ENCODE measurements at places on chromosomes 2 and 18.

DNA sequence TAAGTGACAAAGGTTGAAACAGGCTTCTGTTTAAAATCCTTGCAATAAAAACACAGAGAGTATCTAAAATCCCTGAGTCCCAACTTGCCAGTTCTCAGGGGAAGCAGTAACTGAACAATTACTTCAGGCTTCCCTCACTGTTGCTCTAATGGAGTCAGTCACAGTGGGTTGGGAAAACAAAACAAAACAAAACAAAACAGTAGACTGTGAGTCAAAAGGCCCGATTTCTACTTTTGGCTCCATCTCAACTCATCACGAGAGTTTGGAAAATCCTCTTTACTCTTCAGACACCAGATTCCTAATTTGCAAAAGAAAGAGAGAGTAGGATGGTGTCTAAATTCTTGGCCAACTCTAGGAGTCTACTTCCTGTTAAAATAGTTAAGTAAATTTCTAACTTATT, 1.1 kb downstream of the FSHR start:
- no peak for DNase-seq

DNA sequence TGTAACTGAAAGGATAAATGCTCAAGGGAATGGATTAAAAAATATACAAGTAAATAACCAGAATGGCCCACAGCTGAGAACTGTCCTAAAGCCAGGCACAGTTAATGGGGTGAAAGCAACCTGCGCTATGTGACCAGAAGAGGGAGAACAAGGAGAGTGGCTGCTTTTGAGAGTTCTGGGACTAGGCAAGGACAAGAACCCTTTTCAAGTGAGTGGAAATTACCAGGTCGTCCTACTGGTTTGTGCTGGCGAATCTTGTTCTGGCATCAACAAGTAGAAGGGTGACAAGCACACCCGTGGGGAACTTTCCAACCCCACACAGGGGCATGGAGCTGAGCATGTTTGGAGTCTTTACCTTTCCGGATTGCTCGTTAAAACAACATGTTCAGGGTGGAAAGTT, 82.8 kb downstream of the TMEM17 start:
- no peak for DNase-seq

DNA sequence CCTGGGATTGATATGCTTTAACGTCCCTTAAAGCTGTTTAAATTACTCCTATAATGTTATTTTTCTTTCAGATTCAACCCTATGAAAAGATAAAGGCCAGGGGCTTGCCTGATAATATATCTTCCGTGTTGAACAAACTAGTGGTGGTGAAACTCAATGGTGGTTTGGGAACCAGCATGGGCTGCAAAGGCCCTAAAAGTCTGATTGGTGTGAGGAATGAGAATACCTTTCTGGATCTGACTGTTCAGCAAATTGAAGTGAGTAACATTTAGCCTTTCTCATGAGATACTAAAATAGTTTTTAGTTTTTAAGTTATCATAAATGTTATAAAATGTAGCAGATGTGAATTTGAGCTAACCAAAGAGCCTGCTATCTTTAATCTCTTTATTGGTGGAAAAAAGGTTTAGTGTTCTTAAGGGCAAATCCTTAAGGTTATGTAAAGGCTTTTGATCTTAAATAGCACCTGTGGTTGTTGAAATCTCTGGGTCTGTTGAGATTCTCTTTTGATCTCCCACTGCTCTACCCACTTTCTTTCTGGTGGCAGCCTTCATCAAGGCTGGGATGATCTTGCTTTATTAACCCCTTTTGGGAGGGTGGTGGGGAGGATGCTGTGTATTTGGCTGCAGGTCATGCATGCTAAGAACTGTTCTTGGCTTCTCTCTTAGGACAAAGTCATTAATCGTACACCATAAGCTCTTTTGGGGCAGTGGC, 40.9 kb downstream of the UGP2 start:
- DNase-seq = no peak

GRCh38 chr18:6731222-6731596, 1.7 kb downstream of the ARHGAP28 start:
- DNase-seq = no peak

- peak; percentile 54 for DNase-seq
Measured at GRCh38 chr2:26088038-26088643, 54.3 kb downstream of the RAB10 start.
